ENCODE measurements at places on chromosomes 4 and X.
A peak's percentile ranks its signal among the peaks of the same experiment; 100 is the strongest.

DNA sequence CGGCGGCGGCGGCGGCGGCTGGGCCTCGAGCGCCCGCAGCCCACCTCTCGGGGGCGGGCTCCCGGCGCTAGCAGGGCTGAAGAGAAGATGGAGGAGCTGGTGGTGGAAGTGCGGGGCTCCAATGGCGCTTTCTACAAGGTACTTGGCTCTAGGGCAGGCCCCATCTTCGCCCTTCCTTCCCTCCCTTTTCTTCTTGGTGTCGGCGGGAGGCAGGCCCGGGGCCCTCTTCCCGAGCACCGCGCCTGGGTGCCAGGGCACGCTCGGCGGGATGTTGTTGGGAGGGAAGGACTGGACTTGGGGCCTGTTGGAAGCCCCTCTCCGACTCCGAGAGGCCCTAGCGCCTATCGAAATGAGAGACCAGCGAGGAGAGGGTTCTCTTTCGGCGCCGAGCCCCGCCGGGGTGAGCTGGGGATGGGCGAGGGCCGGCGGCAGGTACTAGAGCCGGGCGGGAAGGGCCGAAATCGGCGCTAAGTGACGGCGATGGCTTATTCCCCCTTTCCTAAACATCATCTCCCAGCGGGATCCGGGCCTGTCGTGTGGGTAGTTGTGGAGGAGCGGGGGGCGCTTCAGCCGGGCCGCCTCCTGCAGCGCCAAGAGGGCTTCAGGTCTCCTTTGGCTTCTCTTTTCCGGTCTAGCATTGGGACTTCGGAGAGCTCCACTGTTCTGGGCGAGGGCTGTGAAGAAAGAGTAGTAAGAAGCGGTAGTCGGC, 528 bp downstream of the FMR1 start:
- peak; percentile 38 for DNase-seq

- DNase-seq, result no peak
These were observed 66.6 kb downstream of the FNIP2 start for GRCh38 chr4:158835226-158836001.

DNA sequence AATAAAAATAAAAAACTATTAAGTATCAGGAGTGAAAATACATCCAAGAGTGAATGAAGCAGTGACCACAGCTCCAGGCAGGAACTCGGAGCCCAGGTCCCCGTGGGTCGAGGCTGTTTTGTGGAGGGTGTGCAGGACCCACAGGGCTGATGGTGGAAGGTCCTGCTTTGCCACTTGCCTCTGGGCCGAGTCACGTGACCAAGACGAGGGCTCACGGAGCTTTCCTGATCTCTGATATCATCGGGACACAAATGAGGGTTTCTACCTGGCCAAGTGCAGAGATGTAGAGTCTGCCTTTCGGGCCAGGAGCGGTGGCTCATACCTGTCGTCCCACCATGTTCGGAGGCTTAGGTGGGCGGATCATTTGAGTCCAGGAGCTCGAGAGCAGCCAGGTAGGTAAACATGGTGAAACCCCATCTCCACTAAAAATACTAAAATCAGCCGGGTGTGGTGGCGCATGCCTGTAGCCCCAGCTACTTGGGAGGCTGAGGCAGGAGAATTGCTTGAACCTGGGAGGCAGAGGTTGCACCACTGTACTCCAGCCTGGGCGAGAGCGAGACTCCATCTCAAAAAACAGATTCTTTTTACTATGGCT, 7.2 kb downstream of the SLC25A6 start:
- no peak for DNase-seq

- DNase-seq, result peak; percentile 48
These were observed 472.9 kb upstream of the GRID2 start for GRCh38 chr4:91830681-91831395.

DNA sequence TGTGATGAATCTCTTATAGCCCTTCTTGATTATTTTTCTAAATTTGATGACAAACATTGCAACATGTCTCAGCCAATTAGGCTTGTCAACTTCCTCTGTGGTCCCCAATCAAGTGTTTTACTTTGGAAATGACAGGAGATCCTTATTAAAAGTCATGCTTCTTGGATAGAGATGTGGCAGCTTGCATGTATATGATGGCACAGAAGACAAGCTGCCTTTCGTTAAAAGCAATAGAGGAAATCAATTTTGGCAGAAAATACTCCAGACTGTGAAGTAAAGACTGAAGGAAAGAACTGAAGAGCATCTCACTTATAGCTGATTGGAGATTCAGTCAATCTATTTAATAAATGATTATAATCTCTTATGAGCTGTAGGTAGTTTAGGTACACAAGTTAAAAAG, 419.6 kb downstream of the PCDH7 start:
- DNase-seq, result no peak

GRCh38 chr4:14095831-14096230, 468.3 kb upstream of the BOD1L1 start:
- no peak for DNase-seq

GRCh38 chr4:6162885-6163284, 37.5 kb downstream of the JAKMIP1 start:
- DNase-seq, result no peak

GRCh38 chrX:117895418-117895817, 221.2 kb downstream of the KLHL13 start:
- DNase-seq, result no peak

- no peak for DNase-seq
These were observed 156.3 kb downstream of the BTC start for GRCh38 chr4:74638001-74638400.

DNA sequence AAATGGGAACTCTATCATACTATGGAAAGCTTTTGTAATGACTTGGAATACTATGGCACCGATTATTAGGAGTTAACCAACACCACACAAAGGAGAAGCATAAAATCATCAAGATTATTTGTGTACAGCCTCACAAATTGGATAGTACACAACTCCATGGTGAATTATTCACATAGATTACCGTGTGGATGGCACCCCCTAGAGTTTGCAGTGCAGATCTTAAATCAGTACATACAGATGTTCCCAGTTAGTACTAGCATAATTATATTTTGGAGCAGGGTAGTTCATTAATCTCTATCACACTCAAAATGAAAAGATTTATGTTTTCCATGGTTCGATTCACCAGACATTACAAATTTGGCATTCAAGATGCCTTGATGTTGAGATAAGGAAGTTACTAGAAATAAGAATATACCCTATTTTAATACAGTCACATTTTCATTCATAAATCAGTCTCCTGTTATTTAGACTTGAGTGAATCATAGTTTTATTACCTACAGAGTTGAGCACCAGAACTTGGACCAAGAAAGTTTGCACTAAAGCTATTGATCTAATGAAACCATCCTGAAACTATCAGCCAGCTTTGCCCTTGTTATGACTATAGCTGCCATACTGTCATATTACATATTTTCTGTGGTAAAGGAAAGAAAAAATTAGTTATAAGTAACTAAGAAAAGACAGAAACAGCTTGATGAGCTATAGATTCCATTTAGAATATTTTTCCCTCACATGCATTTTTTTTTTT, 531.8 kb downstream of the GLUD2 start:
- DNase-seq, result peak; percentile 14

DNA sequence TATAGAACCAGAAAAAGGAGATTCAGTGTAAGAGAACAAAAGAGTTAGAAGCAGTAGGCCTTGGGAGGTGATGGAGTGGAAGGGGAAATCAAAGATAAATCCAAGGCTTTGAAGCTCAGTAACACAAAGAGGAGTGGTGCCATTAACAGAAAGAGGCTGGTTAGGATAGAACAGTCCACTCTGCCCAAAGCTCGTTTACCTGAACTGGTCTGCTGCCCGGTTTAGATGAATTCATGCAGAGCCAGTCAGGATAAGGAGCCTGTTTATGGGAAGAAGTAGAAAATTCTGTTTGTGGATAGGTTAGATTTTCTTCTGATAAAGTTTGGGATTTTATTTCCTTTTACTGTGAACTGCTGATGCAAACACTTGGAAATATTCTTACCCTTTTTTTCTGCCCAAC, 80.6 kb downstream of the HMGB2 start:
- no peak for DNase-seq

DNA sequence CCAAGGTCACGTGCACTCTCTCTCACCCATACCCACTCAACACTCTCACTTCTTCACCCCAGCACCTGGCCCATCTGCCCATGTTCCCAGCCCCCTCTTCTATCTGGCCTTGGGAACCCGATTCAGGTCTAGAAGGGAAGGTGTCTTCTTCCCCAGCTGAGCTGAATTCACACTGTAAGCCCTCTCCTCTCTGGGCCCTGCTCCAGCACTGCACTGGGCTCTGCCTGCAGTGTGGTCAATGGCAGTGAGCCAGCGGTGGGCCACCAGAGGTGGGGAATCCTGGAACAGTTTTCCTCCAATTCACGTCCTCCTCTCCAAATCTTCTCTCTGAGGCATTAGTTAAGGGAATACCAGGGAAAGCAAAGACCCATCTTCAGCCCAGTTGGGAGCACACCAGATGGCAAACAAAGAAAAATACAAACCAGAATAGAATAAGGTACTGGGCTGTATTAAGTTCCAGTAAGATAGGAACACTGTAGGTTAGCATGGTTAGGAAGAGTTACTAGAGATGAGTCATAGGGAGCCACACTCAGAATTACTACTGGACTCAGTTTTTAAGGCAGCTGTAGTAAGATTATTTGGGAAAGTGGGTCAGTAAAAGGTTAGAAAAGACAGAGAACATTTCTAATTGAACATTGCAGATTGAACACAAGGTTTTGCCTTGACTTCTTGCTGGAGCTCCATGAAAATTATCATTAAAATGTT, 5.0 kb downstream of the AWAT2 start:
- DNase-seq, result no peak

GRCh38 chrX:55758033-55758432, 40.5 kb downstream of the RRAGB start:
- DNase-seq, result peak; percentile 13

DNA sequence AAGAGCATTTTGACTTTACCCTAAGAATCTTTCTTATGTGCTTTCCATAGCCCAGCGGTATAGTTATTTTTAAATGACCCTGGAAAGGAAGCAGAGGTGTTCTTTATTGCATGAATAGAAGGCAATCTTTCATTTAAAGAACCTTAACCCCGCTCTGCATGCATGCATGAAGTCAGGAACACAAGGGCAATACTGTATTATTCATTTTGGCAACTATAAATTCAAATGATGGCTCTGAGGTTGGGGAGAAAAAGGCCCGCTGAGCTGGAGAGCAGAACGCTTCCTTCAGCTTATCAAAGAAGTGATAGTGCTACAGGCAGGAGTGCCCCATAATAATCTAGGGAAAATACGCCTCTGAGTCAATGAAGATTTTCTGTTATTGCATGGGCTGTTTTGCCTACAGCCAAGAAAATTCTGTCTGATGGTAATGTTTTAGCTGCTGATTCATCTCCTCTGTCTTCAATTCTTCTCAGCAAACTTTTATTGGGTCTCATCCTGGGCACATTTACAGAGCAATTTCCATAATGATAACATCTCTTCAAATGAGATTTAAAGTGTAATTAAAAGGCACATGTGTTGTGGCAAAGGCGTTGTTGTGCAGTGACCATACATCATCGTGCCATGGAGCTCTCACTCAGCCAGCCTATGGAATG, 452.2 kb upstream of the FTHL17 start:
- peak; percentile 52 for DNase-seq

- no peak for DNase-seq
These were observed 469.7 kb upstream of the FGF16 start for GRCh38 chrX:76977452-76977851.

- no peak for DNase-seq
These were observed 701.8 kb downstream of the PCDH7 start for GRCh38 chr4:31422006-31422405.

GRCh38 chrX:104921584-104922205, 298.8 kb downstream of the TEX13A start:
- DNase-seq, result no peak

GRCh38 chr4:147651563-147651962, 32.4 kb downstream of the PRMT9 start:
- DNase-seq, result no peak

GRCh38 chrX:68937581-68937980, 108.8 kb downstream of the EFNB1 start:
- no peak for DNase-seq

DNA sequence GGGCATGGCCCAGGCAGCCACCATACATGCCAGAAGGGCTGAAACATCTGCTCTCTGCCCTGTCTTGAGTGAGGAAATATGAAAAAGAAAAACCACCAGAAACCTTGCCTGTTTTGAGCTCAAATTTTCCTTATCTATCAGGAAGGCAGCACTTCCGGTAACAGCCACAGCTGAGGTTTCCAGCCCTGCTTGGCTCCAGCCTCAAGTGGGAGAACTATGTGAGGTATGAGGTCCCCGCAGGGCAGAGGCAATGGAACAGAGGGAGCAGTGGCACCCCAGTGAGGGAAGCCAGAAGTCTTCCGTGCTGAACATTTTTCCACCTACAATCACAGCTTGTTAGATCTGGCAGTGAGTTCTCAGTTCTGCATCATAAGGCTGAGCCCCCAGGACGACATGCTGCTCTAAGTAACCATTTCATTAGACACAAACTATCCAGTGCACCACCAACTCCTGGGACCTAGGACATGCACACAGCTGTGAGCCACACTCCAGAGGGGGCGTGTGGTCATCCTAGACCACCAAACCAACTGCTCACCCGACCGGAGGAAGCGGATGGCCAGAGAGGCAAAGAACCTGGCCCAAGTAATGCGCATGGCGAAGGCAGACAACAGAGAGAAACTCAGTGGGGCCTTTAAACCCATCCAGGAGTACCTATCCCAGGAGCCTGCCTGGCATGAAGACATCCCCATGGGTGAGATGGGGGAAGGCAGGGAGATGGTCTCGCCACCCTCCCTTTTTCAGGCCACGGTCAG, 22.6 kb downstream of the WDR1 start:
- peak; percentile 96 for DNase-seq

- no peak for DNase-seq
These were observed 83.1 kb upstream of the GYPA start for GRCh38 chr4:144223661-144224060.

DNA sequence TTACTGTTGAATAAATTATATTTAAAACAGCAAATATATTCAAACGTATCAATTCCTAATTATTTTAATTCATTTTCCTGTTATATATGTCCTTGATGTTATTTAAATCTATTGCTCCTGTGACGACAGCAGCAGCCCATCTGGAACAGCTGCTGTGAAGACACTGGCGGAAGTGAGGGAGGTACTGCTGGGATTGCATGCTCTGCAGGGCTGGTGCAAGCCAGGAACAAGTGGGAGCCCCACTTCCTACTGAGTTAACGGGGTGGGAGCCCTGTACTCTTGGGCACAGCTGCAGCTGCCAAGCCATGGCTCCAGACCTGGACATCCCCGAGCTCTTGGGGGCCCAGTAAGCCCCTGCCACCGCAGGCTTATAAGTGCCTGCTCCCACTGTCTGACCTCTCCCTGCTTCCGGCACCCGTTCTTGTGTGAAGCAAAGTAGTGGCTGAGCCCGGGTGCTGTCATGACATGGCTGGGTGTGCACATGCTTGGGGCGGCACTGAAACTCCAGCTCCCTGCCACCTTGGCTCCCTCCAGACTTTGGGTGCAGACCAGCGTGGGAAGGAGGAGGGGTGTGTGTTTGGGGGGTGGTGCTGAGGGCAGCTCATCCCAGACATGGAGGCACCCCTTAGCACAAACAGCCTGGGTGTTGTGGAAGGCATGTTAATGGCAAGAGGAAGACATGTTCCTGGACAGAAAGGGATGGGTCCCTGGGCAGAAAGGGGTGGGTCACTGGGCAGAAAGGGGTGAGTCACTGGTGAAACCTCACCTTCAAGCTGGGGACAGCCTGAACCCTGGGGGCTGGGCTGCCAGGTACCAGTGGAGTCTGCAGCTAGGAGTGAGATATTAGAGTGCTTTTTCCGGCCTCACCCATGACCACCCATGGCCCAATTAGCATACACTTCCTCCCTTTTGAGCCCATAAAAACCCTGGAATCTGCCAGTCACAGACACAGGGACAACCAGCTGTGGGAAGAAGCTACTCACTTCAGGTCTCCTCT, 1981.3 kb upstream of the IGFBP7 start:
- DNase-seq, result no peak

GRCh38 chrX:112784692-112785091, 55.9 kb downstream of the AMOT start:
- no peak for DNase-seq
